Spleen (tissue), 13 donors: ENCODE measurements at places on chromosomes 13 and 19. TPM values are rescaled to one million over a fixed set of nuclear protein-coding genes. Genes with fewer than 3 reads are reported as not detected.

The SLC7A9 gene
- 0.19 TPM for polyA plus RNA-seq

The SHISA7 gene
- not detected for polyA plus RNA-seq

The SULT2A1 gene
- polyA plus RNA-seq, result not detected

The ZNF548 gene
- polyA plus RNA-seq, result 14.2 TPM

The TLE6 gene
- 1.9 TPM for polyA plus RNA-seq

The SLC25A41 gene
- 0.77 TPM for polyA plus RNA-seq

The MBD3L2 gene
- not detected for polyA plus RNA-seq

The CEACAM7 gene
- polyA plus RNA-seq, result not detected

The PBX4 gene
- 4.4 TPM for polyA plus RNA-seq

The ZNF837 gene
- polyA plus RNA-seq, result 3.2 TPM

The PCDH17 gene
- 2.7 TPM for polyA plus RNA-seq

The PRTN3 gene
- 3.3 TPM for polyA plus RNA-seq

The FCAR gene
- polyA plus RNA-seq, result 0.59 TPM
